Fibroblast of skin of right biceps (primary cell): ENCODE measurements at places on chromosomes 1 and 21.

GRCh38 chr1:116853680-116854402, 55.9 kb upstream of the PTGFRN start:
- DNase-seq = peak; percentile 84

DNA sequence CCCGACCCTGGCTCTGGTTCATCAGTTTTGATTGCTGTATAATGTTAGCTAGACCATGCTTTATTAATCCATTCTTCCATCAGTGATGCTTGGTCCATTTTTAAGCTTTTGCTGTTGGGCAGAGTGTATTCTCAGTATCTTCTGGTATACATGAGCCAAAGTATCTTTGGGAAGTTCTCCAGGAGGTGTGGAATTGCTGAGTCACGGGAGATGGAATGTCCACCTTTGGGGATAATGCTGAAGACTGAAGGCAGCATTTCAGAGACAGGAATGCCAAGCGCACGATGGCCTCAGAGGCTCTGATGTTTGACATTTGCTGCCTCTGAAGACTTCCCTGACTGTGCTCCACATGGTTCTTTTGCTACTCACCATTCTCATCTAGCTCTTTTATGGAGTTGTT, 266.3 kb upstream of the KAZN start:
- DNase-seq = peak; percentile 53

GRCh38 chr1:31860581-31860980, 44.8 kb upstream of the SPOCD1 start:
- DNase-seq = no peak

- DNase-seq = no peak
Observed at GRCh38 chr1:229882621-229883020, 184.4 kb upstream of the GALNT2 start.

DNA sequence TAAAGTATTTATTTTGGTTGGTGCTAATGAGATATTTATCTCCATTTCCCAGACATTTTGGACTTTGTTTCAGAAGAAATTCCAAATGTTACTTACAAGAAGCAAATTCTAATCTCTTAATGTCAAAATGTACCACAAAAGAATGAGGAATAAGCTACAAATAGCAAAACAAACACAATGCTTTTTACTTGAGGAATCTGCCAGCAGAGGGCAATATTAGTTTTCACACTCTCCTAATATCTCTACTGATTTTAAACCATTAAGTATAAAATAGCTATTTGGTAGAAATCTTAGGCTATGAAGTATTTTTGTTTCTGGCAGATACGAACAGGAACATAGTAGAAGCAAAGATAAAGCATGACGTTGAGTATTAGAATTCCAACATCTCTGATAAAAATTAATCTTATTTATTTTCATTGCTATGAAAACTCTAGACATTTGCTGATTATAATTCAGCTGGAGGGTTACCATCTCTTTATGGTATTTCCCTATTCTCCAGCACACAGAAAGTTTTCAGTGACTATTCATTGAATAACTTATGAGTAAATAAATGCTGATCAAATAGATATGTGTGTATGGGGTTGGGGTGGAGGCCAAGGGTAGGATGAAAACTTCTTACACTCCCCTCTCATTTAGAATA, 13.4 kb upstream of the HMCN1 start:
- DNase-seq = peak; percentile 67

- DNase-seq = no peak
Observed at GRCh38 chr1:36304521-36304920, 1.6 kb upstream of the SH3D21 start.

DNA sequence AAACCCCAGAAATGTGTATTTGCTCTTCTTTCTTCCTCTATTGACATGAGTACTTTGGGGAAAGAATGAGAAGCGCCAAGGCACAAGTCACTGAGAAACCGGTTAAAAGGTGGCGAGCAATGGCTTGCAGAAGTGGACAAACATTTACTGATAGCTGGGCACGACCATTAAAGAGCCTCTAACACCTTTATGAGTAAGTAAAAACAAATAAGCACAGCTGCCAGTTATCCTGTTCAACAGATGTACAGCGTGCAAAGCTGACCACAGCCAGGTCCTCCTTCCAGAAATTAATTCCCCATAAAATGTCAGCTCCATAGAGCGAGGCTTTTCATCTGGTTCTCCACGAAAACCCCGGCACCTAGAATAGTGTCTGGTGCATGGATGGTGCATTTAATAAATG, 72.7 kb downstream of the CAPZB start:
- DNase-seq = no peak

- peak; percentile 37 for DNase-seq
Observed at GRCh38 chr1:204274446-204274845, 60.7 kb upstream of the GOLT1A start.

DNA sequence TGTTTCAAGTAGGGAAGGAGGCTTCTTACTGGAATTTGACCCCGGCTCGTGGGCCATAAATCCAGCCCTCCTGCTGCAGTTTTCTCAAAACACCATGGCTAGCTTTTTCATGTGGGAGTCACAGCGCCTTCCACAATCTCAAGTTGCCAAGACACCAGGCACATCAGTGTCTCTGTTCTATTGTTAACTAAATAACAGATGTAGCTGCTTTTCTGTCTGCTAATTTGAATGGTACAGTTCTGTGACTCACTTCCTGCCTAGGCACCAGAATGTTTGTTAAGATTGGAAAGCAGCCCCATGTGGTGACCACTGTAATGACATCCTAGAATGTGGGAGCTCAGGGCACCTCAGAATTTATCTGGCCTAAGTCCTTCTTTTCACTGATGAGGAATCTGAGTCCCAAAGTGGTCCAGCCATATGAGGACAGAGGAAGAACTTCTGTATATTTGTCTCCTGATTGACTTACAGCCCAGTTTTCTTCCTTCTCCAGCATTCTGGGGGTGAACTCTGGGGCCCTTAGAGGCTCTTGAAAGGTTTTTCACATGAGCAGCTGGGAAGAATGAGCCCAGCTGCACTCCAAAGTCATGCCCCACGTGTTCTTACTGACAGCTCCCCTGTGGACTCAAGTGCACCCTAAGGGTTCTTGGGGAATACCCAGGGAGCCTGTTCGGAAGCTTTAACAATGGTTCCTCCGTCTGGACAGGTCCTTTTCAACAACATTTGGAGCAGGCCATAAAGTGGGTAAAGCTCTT, 27.5 kb downstream of the TRIM45 start:
- peak; percentile 71 for DNase-seq

DNA sequence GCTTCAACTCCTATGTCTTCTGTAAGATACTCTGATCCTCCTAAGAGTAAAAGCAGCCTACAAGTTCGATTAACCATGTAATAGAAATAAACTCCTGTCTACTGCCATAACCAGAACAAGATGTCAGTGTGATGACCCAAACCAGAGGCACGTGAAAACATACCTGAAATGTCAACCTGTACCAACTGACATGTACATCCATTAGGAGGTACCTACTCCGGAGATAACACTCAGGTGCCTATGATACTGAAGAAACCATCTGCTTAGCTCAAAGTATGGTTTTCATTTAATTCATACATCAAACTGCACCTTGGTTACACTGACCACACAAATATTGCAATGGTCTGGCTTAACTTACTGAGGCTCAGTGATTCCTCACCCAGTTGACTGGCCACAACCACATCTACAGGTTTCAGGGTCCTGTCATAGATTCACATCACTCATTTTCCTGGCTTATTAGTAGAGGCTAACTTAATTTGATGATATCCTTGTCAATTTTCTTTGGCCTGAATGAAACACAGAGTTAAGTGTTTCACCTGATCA, 4.4 kb downstream of the ITPKB start:
- no peak for DNase-seq

GRCh38 chr1:95072117-95072516, 634 bp downstream of the ALG14 start:
- no peak for DNase-seq

DNA sequence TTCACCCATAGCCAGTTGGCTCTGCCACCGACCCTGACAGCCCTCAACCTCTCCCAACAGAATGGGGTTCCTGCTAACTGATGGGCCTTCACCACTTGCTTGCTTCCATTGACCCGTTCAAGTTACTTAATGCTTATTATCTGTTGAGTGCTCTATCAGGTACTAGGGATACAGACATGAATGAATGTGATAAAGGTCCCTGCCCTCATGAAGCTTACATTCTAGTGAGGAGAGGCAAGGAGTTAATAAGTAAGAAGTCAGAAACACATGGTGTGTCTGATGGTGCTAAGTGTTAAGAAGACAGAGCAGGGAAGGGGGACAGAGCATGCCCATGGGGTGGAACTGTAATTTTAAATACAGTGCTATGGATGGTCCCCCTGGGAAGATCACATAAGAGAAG, 107.5 kb upstream of the JUN start:
- DNase-seq = no peak

DNA sequence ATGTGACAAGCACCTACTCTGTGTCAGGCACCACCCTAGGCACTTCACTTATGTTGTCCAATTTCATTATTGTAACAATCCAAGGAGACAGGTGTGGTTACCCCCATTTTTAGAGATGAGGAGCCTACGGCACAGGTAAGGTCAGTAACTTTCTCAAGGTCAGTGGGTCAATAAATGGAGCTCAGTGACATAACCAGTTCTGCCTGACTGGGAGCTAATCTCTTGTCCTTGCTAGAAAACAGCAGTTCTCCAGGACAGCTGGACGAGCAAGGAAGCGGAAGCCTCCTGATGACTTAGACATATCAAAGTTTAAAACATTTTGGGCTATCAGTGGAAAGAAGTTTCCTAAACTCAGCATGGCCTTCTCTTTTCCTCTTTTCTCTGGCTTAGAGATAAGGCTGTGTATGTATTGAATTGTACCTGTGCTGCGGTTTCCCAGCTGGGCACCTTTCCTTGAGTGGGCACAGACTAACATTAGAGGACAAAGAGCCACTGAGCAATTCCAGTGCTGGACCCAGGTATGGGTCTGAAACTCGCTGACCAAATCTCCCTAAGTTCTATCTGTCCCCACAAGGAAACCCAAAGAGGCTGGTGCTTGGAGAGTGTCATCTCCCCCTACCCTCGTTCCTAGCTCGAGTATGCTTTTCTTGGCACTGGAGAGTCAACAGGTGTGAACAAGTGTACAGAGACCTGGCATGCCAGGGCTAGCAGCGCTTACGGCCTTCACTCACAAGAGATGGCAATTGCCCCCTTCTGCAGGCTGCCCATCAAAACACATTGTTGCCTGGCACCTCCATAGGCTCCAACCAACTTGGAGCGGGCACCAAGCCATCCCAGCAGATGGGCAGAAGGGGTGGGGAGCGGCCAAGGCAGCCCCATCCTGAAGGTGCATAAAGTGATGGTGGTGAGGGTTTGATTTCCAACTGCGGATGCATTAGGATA, 456.1 kb upstream of the PROX1 start:
- no peak for DNase-seq

DNA sequence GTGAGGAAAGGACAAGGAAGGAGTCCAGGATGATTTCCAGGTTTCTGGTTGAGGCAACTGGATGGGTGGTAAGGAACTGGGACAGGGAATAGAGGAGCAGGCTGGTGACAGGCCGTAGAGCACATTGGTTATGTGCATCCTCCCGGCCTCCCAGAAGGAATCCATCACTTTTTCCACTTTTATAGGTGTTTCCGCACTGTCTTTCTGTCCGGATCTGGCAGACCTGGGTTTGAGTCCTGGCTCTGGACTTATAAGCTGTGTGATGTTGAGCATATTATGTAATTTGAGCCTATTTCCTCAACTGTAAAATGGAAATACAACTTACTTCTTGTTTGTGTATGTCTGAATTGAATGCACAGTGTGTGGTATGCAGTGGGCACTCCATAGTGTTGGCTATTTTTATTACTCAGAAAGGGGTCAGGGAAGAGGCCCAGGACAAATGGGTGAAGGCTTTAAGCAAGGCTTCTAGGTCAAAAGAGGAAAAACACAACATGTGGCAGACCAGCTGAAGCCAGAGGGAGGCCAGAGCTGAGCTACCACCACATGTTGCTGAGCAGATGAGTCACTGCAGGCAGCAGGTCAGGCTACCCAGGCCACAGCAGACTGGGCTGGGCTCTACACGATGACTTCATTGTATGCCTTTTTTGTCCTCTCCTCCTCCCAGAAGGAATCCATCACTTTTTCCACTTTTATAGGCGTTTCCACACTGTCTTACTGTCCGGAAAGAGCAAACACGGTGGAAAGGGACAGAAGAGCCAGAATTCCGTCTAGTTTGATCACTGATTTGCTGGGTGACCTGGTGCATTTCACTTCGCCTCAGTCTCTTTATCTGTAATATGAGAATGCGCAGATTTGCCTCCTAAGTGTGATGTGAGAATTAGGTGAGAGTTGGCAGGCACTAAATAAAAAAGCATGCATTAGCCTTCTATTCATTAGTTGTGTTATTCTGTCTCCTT, 791 bp upstream of the MAST2 start:
- DNase-seq = peak; percentile 93

- DNase-seq = no peak
Observed at GRCh38 chr21:14964621-14965020, 100.2 kb downstream of the NRIP1 start.

- no peak for DNase-seq
Observed at GRCh38 chr1:9557624-9558023, 18.4 kb downstream of the SLC25A33 start.

DNA sequence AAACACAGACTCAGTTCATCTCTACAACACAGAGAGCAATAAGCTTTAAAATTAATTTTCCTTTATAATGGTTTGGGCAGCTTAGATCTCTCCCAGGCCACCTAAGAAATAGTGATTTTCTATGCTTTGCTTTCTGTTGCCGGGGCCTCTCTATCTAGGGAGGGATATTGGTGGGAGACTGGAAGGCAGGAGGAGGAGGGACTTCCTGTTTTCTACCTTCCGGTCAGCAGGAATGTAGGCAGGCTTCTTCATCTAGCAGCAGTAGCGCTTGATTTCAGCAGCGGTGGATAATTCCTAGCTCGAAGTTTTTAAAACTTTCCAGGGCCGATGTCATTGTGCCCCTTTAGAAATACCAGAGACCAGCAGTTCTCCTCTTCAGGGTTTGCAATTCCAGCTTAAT, 5.1 kb upstream of the DESI2 start:
- DNase-seq = no peak
